ENCODE measurements at places on chromosomes 12 and 14.

GRCh38 chr12:41234692-41235091 is 46.6 kb downstream of the PDZRN4 start:
- no peak overlapping the region for H3K4me3 ChIP-seq
- no peaks in the 10 kb centered on the region for H3K36me3 ChIP-seq
- DNase-seq = no peak

GRCh38 chr14:101112351-101113107 is 209.0 kb upstream of the RTL1 start:
- H3K27ac ChIP-seq = no peak overlapping the region
- DNase-seq = no peak

GRCh38 chr12:123829561-123829960 is 67.5 kb downstream of the DNAH10 start:
- no peak overlapping the region for H3K27ac ChIP-seq
- DNase-seq = no peak
- H3K36me3 ChIP-seq = no peaks in the 10 kb centered on the region
- no peak overlapping the region for H3K4me3 ChIP-seq

- H3K36me3 ChIP-seq = no peaks in the 10 kb centered on the region
- peaks cover under 1% of the 10 kb centered on the region for H3K4me1 ChIP-seq
- H3K27me3 ChIP-seq = no peaks in the 10 kb centered on the region
- H3K4me3 ChIP-seq = no peak overlapping the region
- no peak overlapping the region for H3K27ac ChIP-seq
- DNase-seq = peak; percentile 38
Measured at GRCh38 chr14:92692822-92693226, 55.6 kb downstream of the LGMN start.

DNA sequence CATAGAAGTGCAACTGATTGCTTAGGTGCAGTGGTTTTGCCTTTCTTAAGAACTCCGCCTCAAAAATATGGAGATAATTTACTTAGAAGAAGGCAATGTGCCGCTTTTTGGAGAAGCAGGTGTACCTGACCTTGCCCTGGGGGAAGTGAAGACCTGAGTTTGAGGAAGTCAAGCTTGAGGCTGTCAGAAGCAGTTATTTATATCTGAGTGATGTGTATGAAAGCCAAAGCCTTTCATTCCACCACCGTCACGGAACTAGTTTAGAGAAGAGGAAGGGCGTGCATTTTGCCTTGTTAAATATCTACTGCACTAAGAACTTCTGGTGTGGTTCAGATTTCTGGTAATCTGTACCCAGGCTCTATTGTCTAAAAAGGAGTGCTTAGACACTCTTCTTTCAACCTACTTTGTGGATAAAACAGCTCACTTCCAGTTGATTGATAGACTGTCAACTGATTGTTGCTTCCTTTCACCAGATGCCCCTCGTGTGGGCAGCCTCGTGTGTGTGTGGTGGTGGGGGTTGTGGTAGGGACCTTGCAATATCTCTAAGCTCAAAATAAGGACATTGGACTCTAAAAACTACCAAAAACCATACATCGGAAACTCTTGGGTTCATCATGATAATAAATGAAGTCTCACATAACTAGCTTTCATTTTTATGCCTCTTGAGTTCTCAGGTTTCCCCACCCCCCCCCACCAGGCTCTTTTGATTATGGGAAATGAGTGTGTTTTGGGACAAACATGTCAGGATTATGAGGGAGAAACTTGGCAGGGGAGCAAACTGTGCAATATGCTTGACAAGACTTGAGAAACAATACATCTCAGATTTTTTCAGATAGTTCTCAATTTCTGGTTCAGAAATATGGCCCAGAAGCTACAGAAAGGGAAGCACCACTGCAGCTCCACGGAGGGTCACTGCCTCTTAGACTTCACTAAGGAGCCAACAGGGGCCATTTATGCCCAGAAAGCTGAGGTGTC is 78.6 kb downstream of the ARF6 start:
- H3K4me3 ChIP-seq = no peak overlapping the region
- no peaks in the 10 kb centered on the region for H3K27me3 ChIP-seq

DNA sequence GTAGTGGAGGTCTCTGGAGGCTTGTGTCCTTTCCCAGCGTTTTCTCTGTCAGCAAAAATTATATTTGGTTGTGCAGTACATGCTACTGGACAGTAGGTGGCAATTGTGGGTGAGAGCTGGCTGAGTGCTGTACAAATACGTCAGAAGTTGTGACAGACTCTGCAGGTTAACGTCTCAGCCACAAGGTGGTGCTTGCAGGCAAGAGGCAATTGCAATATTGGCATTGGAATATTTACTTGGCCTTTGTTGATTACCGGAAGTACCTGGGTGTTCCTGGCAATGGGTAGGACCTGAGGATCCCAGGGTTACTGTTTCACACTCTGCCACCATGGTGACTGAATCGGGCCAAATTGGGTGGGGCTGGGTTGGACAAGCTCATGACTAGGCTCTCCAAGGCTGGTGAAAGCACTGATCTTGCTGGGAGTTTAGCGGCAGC is 333.9 kb upstream of the LMO3 start:
- no peaks in the 10 kb centered on the region for H3K27me3 ChIP-seq
- DNase-seq = no peak
- no peak overlapping the region for H3K4me3 ChIP-seq
- no peaks in the 10 kb centered on the region for H3K36me3 ChIP-seq

DNA sequence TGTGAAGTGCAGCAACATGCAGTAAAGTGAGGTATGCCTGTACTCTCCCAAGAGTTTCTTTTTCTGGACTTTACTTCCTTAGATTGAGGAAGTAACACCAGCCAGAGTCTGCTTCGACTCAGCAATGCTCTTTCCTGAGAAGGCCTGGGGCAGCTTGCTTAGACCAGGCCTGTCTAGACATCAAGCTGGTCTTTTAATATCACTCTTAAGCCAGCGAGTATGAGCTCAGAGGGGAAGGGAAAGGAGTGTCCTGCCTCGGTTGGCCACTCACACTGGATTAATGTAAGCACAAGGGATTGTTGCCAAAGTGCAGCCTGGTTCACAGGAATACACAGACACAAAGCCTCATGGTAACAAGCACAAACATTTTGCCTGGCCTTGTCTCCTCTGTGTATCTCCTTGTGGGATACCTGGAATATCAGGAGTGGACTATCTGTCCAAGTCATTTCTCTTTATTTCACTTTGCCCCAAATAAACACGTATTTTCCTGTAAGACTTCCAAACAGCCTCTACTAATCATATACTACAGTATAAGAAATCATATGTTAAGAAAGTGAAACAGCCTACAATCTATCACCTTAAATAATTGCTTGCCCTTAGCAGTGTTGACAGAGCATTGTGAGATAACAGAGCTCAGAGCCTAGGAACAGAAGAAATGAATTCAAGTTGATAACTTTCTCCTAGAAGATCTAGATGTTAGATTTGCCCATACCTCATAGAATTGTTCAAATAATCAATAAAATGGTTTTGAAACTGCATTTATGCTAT is 121.2 kb upstream of the DAAM1 start:
- no peaks in the 10 kb centered on the region for H3K27me3 ChIP-seq
- H3K36me3 ChIP-seq = no peaks in the 10 kb centered on the region
- no peaks in the 10 kb centered on the region for H3K4me1 ChIP-seq
- no peak overlapping the region for H3K4me3 ChIP-seq

DNA sequence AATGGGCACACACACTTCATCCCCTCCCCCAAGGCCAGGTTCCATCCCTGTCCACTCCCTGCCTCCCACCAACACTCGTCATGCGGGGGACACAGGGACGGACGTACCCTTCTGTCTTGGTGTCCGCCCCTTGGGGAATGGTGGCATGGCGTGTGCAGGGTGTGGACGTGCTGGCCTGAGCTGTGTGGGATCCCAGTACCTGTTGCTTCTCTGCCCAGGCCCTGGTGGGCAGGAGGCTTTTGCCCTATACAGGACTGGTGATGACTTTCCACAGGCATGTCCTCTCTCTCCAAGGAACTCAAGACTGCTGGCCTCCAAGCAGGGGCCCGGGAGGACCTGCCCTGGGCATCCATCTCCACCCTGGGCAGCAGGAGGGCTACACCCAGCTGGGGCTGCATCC is 195.8 kb upstream of the PRMT8 start:
- H3K4me1 ChIP-seq = no peaks in the 10 kb centered on the region
- DNase-seq = no peak
- no peaks in the 10 kb centered on the region for H3K27me3 ChIP-seq
- no peaks in the 10 kb centered on the region for H3K36me3 ChIP-seq
- H3K27ac ChIP-seq = no peak overlapping the region

DNA sequence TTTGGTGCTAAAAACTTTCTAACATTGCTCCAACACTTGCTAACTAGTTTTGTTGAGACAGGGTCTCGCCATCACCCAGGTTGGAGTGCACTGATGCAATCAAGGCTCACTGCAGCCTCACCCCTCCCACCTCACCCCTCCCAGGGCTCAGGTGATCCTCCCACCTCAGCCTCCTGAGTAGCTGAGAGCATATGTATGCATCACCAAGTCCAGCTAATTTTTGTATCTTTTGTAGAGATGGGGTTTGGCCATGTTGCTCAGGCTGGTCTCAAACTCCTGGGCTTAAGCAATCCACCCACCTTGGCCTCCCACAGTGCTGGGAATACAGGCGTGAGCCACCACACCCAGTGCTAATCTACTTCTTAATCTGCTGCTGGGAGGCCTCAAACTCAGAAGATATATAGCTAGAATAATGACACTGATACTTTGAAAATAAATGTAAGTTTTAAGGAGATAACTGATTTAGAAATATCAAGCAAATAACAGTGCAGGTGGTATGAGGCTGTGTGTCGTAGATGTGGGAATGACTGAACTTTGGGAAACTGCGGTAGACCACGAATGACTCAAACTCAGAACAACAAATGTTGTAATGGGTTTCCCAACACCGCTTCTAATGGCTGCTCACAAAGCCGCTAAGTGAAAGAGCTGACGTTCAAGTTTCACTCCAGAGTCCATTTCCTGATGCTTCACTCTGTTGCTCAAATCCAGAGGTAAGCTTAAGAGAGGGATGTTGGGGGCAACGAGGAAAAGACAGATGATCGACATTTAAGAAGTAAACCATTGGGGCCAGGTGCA is 10.0 kb downstream of the TMCC3 start:
- H3K36me3 ChIP-seq = no peaks in the 10 kb centered on the region
- no peak overlapping the region for H3K4me3 ChIP-seq
- no peaks in the 10 kb centered on the region for H3K27me3 ChIP-seq
- no peak overlapping the region for H3K27ac ChIP-seq
- no peak for DNase-seq

- H3K27me3 ChIP-seq = no peaks in the 10 kb centered on the region
- no peak for DNase-seq
- H3K4me1 ChIP-seq = no peaks in the 10 kb centered on the region
- no peak overlapping the region for H3K27ac ChIP-seq
Measured at GRCh38 chr14:77490347-77490986, 8.1 kb downstream of the ISM2 start.

DNA sequence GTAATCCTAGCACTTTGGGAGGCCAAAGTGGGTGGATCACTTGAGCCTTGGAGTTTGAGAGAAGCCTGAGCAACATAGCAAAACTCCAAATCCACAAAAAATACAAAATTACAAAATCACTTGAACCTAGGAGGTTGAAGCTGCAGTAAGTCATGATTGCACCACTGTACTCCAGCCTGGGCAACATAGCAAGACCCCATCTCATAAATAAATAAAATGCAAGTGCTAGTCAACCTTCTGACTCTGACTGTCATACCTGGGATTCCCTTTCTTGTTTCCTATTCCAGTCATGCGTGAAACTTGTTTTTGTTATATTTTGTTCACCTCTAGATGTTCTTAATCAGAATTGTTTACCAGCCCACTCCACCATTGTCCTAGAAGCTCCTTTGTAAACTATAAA is 31.4 kb downstream of the ABCD4 start:
- no peak overlapping the region for H3K4me3 ChIP-seq
- H3K27ac ChIP-seq = no peak overlapping the region
- H3K36me3 ChIP-seq = no peaks in the 10 kb centered on the region
- no peaks in the 10 kb centered on the region for H3K4me1 ChIP-seq

DNA sequence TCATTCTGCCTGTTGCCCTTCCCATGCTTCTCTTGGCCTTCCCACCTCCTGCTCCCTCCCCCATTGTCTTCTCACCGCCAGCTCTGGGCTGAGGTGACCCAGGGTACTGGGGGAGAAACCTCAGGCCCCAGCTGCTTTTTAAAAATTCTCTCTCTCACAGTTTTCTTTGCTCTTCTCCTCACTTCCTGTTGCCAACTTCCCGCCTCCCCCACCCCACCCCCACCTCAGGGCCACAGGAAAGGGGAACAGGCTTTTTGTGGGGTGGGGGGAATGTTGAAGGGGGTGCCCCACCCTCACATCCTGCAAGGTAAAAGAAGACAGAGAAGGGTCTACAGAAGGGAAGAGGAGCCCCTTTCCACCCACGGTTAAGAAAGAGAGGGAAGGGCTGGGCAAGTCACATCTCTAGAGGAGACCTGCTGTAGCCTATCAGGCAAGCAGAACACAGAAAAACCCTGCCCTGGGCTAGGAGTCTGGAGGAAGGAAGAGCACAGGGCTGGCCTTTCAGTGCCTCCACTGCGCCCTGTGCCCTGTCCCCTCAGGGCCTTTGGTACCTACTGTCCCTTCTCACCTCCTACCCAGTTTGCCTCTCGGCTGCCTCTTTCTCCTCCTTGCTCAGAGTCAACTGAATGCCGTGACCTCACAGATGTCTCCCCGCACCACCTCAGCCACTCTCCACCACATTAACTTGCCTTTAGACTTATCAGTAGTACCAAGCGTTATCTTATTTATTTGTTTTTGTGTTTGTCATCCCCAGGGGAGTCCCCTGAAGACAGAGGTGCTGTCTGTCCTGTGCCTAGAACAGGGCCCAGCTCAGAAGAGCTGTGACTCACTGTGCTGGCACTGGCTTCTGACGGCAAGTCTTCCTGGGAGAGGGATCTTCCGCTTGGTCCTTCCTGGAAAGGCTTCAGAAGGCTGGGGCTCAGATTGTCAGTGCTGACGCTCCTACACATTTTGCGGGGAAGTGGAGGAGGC is 1.7 kb downstream of the ARHGAP9 start:
- peaks cover 13% of the 10 kb centered on the region for H3K4me1 ChIP-seq
- no peak overlapping the region for H3K27ac ChIP-seq
- H3K27me3 ChIP-seq = peaks cover 8% of the 10 kb centered on the region
- DNase-seq = no peak

GRCh38 chr14:66311990-66312389 is 174.2 kb upstream of the CCDC196 start:
- H3K27ac ChIP-seq = no peak overlapping the region
- no peaks in the 10 kb centered on the region for H3K27me3 ChIP-seq
- H3K4me3 ChIP-seq = no peak overlapping the region
- no peaks in the 10 kb centered on the region for H3K4me1 ChIP-seq
- DNase-seq = no peak

GRCh38 chr12:102596031-102596430 is 115.7 kb upstream of the IGF1 start:
- H3K27me3 ChIP-seq = no peaks in the 10 kb centered on the region
- DNase-seq = no peak
- no peaks in the 10 kb centered on the region for H3K4me1 ChIP-seq
- H3K36me3 ChIP-seq = no peaks in the 10 kb centered on the region

GRCh38 chr12:4135919-4136605 is 137.5 kb upstream of the CCND2 start:
- no peaks in the 10 kb centered on the region for H3K27me3 ChIP-seq
- no peak overlapping the region for H3K4me3 ChIP-seq
- H3K27ac ChIP-seq = no peak overlapping the region
- no peaks in the 10 kb centered on the region for H3K4me1 ChIP-seq
- no peak for DNase-seq

GRCh38 chr12:95116773-95117172 is 43.4 kb upstream of the NR2C1 start:
- peaks cover 9% of the 10 kb centered on the region for H3K4me1 ChIP-seq
- H3K27ac ChIP-seq = peak overlapping the region; percentile 87
- no peak for DNase-seq
- H3K4me3 ChIP-seq = no peak overlapping the region
- no peaks in the 10 kb centered on the region for H3K27me3 ChIP-seq

- DNase-seq = no peak
- peak overlapping the region; percentile 82 for H3K27ac ChIP-seq
- no peaks in the 10 kb centered on the region for H3K27me3 ChIP-seq
- H3K36me3 ChIP-seq = no peaks in the 10 kb centered on the region
- H3K4me3 ChIP-seq = peak overlapping the region; percentile 67
- H3K4me1 ChIP-seq = peaks cover 4% of the 10 kb centered on the region
Measured at GRCh38 chr12:55706568-55707218, 1.0 kb downstream of the ITGA7 start.

All from uterus (tissue), 4 donors.